MV-4-11 (cell line): ENCODE measurements at places on chromosomes 3 and 15.
A peak's percentile ranks its signal among the peaks of the same experiment; 100 is the strongest.

- peak; percentile 58 for DNase-seq
Observed at GRCh38 chr3:9180764-9181117, 68.7 kb downstream of the SRGAP3 start.

GRCh38 chr3:184186184-184186901 lies at the start of gene ABCF3:
ABCF3 (plus strand) TSS chr3:184186199; CDS start chr3:184186208, 9 bp downstream.
- DNase-seq: no peak

GRCh38 chr3:179028408-179028807 lies 43.2 kb downstream of the ZMAT3 start:
- DNase-seq: no peak

- DNase-seq: no peak
Observed at GRCh38 chr3:148197061-148197460, 500.6 kb upstream of the AGTR1 start.

GRCh38 chr3:127985216-127985615 lies 67.0 kb upstream of the SEC61A1 start:
- peak; percentile 74 for DNase-seq

GRCh38 chr3:50512131-50512530 lies 8.7 kb upstream of the CACNA2D2 start:
- no peak for DNase-seq

GRCh38 chr3:147493666-147494065 lies 84.5 kb downstream of the ZIC1 start:
- no peak for DNase-seq

DNA sequence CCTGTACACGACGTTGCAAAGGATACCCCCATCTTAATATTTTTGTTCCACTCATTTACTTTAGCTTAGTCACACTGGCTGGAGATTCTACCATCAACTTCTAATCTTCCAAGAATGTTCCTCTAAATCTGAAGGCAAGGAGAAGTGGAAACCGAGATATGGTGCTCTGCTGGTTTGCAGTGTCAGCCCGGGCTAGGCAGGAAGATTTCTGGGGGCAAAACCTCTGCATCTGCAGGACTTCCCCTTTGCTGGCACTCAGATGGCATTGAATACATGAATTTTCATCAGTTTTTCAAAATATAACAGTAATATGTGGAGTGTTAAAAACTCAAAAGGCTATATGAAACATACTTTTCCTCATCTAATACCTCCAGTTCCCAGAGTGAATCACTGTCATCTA lies 240.4 kb downstream of the RPLP1 start:
- peak; percentile 30 for DNase-seq

GRCh38 chr3:141292356-141293058 lies 60.9 kb downstream of the PXYLP1 start:
- no peak for DNase-seq

GRCh38 chr3:187909866-187910265 lies 164.6 kb upstream of the BCL6 start:
- DNase-seq: peak; percentile 48

- DNase-seq: no peak
Observed at GRCh38 chr3:14174483-14174882, 3.9 kb downstream of the XPC start.

GRCh38 chr3:53949541-53949940 lies 57.9 kb upstream of the SELENOK start:
- DNase-seq: no peak

GRCh38 chr3:183537295-183537730 lies 18.2 kb downstream of the KLHL6 start:
- peak; percentile 99 for DNase-seq

DNA sequence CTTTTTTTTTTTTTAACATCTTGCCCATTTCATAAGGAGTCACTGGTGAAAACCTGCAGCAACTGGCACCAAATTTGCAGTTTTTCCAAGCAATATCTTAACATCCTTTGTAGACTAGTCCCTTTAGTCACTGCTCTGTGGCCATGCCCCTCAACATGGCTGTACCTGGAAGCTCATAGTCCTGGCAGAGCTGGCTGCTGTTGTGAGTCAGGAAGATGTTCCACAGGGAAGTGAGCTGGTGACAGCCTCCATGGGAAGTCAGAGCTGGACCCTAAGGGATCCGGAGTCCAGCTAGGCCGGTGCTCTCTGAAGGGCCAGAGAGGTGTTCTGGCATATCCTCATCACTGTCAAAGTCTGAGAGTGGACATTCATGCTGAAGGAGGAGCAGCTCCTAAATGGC lies 99.3 kb upstream of the ZBED2 start:
- no peak for DNase-seq

DNA sequence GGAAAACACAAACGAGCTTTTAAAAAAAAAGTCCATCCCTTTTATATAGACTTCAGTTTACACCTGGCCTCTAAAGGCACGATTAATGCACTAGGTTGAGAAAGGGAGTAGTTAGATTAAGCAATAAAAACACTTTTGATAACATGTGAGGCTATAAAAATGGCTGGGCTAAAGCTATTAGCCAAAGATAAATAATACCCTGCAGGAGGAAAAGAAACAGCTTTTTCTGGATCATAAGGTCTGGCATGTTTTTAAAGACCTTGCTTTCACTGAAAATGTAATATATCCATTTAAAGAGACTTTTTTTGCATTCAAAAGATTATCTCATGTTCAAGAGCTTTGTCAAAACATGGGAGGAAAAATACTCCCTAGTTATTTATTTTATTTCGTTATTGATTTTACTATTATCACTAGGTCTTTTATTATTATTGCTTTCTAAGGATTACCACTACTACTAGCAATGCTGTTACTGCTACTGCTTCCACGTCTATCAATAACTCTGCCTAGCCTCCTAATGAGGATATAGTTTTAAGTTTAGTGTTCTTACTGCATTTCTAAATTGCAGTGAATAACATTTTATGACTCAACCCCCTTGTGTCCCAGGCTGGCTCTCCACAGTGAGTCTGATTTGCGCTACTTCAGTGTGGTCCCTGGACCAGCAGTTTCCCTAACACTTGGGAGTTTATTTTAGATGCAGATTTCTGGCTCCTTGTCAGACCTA lies 93.4 kb downstream of the THRB start:
- DNase-seq: no peak

GRCh38 chr3:134998855-134999254 lies 203.8 kb downstream of the EPHB1 start:
- DNase-seq: no peak

GRCh38 chr3:151052756-151053155 lies 32.7 kb upstream of the MED12L start:
- DNase-seq: no peak

DNA sequence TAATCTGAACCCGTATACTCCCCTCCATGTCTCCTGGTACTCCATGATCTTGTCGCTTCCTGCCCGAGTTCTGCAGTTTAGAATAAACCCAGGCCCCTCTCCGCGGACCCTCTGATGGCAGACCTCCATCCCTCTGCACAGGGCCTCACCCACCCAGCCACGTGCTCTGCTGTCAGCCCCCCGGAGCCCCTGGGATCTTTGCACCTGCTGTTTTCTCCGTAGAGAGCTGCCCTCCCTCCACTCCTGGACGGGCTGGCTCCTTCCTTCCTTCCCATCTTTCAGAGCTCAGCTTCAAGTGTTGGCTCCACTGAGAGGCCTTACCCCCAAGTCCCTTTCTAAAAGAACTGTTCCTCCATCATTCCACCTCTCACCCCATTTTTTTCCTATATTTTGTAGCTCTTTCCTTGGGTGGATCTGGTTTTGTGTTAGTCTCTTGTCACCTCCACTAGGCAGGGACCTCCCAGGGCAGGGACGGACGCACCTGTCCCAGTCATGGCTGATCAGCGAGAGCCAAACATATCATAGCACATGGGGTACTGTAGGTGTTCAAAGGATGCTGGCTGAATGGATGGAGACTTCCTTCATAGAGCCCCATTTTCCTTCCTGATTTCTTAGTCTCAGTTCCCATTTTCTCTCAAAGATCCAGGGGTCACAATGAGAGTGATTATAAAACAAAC lies 106.6 kb downstream of the VGLL4 start:
- peak; percentile 73 for DNase-seq

DNA sequence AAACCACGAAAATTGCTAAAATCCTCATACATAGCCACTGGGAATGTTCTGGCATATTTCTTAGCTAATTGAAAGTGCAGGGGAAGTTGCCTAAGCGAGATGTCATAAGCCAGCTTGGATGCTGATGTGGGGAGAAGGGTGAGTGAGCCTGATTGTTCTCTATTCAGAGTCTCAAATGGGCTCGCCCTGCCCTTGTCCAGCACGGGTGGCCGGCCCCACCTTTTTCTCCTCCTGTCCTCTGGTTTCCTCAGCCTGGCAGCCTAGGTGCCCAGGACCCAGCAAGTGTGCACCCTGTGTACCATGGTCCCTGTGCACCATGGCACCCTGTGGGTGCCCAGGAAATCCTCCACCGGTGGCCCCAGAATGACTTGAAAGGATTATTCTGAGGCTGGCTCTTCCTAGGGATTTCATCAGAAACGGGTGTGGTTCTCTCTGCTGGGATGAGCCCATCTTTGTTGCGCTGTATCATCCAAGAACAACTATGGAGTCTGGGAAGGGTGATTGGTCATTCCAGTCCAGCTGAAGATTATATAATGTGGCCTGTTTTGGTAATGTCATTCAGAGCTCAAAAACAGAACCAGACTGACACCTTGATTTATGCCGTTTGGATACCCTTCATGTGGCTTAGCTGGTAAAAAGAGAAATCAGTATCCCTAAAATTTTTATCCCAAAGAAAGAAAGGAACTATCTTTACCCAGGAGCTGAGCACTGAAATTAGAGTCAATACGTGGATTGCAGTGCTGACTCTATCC lies 150.8 kb upstream of the BHLHE40 start:
- DNase-seq: peak; percentile 22

- no peak for DNase-seq
Observed at GRCh38 chr3:115385774-115386730, 237.3 kb upstream of the GAP43 start.

DNA sequence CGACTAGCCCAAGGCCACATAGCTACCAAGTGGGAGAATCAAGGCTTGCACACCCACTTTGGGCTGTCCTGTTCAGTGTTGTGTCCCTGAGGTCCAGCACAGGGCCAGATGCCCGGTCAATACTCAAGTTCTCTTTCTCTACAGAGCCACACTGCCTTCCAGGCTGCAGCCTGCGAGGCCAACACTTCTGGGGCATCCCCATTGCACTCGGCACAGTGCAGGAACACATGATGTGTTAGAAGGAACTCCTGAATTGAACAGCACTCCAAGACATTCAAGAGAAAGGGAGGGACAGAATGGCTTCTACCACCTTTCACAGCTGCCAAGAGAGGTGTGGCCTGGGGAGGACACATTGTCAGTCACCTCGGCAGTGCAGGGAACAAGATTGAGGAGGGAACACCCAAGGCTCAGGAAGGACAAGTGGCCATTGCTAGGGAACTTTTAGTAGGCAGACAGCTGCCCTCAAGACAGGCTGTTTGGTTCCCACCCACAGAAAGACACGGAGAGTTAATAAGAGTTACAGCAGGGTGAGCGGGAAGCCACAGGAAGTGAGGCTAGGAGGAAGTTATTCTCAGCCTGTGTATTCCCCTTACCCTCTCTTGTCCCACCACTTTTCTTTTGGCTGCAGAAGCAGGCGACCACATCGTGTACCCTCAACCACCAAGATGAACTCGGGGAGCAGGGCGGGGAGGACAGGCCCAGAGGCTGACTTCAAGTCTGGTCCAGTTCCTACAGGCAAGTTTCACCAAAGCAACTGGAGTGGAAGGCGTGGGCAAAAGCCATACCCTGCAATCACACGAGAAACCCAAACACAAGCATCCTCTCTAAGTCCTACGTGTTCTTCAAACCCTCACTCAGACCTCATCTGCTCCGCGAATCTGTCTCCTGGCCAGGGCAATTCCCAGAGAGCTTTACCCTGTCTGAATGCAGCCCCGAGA lies 69.4 kb downstream of the SRGAP3 start:
- peak; percentile 83 for DNase-seq

GRCh38 chr3:8210882-8211341 lies 290.7 kb upstream of the LMCD1 start:
- no peak for DNase-seq

DNA sequence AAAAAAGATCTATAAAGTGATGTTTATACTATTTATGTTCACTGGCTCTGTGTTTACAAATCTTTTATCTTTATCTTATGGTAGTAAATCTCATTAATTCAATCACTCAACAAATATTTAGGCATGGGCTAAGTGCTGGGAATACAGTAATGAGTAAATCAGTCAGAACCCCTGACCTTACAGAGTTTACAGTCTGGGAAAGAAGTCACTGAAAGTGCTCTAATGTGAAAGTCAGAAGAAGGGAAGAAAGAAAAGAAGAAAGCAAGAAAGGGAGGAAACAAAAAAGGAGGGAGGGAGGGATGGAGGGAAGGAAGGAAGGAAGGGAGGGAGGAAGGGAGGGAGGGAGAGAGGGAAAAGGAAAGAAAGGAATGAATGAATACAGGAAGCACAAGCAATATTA lies 96.8 kb upstream of the SOX2 start:
- no peak for DNase-seq

GRCh38 chr15:61248790-61249189 lies 19.7 kb upstream of the RORA start:
- DNase-seq: no peak

DNA sequence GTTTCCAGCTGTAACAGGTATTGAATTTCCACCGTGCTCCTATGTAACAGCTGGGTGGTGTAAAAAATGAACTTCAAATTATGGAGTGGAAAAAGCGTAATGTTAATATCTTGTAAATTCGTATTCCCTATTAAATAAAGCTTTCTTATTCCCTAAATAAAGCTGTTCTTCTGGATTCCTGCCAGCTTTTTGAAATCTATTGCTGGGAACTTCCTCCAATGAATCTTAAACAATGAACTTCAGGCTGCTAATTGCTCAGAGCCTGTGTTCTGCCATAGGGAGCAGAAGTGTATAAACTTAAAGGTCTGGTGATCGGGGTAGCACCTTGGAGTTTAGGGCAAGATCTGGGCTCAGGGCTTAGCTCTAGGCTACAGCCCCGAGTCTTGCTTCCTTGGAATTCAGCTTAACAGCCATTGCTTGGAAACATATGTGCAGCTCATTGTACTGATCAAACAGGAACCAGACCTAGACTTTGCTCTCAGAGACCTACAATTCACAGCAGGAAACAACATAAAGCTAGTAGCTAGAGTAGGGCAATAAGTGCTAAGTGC lies 1.4 kb downstream of the ARL14 start:
- DNase-seq: no peak

DNA sequence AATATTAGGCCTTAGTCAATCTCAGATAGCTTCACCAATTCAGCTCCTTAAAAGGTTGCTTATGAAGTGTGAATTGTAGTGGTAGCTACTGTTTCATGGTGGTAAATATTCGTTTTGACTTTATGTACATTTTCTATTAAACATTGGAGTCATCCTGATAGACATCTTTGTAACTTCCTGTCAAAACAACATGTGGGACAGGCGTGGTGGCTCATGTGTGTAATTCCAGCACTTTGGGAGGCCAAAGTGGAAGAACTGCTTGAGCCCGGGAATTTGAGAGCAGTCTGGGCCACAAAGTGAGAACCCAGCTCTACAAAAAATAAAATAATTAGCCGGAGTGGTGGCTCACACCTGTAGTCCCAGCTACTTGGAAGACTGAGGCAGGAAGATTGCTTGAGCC lies 2.0 kb upstream of the TRIM59 start:
- no peak for DNase-seq

DNA sequence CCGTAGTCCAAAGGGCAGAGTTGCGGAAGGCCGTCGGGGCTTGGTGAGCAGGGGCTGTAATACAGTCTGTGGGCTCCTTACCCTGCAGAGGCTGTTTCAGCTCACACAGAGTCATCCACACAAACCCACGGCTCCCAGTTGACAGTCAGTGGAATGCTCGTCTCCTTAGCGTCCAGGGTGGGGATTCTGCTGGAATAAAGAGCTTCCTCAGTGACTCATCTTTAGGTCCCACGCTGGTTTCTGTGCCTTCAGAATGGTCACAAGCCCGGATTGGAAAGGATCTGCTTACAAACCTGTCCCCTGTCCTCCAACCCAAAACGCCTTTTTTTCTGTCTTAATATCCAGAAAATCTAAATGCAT lies 201.3 kb upstream of the TPM1 start:
- DNase-seq: no peak
